ENCODE measurements at places on chromosomes 2 and 18.

GRCh38 chr2:219461047-219461514, 26.4 kb downstream of the SPEG start:
- no peak for DNase-seq

- DNase-seq: no peak
Observed at GRCh38 chr18:42107287-42107686, 152.3 kb downstream of the PIK3C3 start.

DNA sequence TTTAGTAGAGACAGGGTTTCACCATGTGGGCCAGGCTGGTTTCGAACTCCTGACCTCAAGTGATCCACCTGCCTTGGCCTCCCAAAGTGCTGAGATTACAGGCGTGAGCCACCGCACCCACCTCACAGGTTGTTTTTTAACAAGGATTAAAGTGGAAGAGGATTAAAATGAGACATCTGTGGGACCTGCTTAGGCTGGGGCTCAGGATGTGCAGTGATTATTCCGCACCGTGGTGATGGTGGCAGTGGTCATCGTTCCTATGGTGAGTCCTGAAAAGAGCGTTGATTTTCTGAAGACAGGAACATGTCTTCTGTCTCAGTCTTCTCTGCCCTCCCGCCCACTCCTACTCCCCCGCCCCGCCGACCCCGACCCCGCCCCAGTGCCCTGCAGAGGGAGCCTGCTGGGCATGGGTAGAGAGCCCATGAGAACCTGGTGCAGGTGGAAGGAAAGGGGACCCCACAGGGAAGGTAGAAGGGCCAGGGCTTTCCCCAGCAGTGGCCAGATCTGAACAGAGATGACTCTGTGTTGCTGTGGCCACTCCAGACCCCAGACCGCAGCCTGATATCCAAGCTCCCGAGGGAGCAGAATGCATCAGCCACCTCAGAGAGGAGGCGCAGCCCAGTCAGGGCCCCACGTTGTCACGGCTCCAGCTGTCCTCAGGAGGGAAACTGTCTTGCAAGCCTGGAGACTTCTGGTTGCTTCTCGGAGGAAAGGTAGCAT, 34.5 kb upstream of the FOSL2 start:
- no peak for DNase-seq

DNA sequence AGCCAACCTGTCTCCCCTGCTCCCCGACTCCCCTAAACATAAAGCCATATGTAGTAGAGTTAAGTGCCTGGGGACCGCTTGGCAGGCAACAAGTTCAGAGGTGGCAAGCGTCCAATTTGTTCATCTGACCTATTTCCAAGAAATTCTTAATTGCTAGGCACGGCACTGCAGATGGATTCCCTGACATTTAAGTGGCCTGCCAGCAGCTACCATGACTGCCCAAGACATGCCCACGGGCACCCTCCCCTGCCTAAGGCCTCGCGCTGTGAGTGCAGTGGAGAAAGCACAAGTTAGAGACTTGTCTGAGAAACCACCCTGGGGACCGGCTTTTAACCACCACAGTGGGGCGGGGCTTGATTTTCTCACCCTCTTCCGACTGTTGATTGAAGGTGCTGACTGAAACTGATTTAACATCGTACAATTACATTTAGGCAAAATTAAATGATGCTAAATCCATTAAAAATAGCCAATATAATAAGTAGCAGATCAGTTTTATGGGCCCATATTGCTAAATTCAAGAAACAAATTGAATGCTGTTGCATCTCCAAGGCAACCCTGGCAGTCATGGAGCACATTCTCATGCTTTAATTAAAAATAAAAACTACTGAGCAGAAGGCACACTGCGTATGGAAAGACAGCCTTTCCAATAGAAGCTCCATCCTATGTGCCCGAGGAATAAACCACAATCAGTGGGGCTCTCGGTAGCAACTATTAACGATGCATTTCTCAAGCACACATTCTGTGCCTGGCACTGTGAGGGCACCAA, 163.6 kb upstream of the ACAA2 start:
- DNase-seq: no peak

- no peak for DNase-seq
Observed at GRCh38 chr2:67565761-67566160, 168.6 kb downstream of the ETAA1 start.

DNA sequence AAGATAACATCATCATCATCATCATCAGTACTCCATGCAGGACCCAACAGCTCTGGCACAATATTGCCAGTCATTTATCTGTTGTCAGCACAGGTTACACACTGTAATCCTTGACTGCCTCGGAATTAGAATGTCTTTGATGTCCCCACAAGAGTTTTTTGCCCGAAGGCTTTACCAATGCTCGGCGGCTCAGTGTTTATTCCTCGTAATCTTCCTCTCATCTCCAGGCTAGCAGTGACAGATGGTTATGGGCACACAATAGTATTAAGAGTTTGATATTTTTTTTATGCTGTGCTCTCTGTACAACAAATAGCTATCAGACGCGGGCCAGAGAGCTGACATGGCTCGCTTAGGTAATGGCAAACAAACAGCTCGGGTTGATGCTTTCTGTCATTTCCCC, 515.2 kb downstream of the ZEB2 start:
- DNase-seq: no peak

DNA sequence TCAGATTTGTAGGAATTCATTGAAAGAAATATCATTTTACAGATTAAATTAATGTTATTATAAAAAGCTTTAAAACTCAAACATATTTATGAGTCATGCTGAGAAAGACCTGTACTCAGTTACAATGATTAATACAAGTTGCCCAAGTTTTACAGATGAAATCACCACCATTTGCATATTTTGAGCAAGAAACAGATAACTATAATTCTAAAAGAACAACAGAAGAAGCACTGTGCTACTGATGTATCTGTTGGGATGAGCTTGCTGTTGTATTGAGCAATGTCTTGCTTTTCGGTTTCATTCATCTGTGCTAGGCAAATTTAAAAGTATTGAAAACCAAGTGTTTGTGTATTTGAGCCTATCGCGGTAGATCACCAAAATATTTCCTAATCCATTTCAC, 1589.1 kb upstream of the ZEB2 start:
- DNase-seq: no peak

- no peak for DNase-seq
Observed at GRCh38 chr2:66428986-66429612, 5.8 kb upstream of the MEIS1 start.

DNA sequence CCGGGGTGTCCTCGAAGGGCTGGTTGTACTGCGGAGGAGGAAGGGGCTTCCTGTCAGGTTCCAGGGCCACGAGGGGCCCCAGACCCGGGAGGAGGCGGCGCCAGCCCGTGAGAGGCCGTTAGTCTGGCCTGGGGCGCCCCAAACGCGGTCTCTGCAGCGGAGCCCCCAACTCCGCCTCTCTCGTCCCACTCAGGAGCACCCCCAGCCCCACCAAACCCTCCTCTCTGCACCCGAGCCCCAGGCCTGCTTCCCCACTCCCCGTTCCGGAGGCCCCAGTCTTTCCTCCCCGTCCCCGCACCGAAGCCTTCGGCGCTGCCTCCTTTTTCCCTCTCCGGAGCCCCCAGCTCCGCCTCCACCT, 473 bp downstream of the HJURP start:
- no peak for DNase-seq

GRCh38 chr2:23647563-23647962, 262.6 kb downstream of the KLHL29 start:
- DNase-seq: no peak

DNA sequence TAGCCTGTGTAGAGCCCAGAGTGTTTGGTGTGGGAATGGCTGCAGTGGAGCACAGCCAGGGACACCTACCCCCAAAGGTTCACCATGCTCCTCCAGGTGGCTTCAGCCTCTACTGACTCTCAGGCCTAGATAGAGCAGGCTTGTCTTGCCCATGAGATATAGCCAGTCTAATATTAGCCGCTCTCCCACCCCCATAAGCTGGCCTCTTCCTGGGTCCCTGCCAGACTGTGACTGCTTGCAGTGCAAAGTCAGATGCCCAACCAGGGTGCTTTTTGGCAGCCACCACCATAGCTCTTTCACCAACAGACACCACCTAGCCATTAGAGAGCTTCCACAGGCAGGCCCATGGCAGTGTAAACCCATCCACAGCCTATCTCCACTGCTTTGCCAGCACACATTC, 405.3 kb downstream of the MBD2 start:
- DNase-seq: no peak

DNA sequence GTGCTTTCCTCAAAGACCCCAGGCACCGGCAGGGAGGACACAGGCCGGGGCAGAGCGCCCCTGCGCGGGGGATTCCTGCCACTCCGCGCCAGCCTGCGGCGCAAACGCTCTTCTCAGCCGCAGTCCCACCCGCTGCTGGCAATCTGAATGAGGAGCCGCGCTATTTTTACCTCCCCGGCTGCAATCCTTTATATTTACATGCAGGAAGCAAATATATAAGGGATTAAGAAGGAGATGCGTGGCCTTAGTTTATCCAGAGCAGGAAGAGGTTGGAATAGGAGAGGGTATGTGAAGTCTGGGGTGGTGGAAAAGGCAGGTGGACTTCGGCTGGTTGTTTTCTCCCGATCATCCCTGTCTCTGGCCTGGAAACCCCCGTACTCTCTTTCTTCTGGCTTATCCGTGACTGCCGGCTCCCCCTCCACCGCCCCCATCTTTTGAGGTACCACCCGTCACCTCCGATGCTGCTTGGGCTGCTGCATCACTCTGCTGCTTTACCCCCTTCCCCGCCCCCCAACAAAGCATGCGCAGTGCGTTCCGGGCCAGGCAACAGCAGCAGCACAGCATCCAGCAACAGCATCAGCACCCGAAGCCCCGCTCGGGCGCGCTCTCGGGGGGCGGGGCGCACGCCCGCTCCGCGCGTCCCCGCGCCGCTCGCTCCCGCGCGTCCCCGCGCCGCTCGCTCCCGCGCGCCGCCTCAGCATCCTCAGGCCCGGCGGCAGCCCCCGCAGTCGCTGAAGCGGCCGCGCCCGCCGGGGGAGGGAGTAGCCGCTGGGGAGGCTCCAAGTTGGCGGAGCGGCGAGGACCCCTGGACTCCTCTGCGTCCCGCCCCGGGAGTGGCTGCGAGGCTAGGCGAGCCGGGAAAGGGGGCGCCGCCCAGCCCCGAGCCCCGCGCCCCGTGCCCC, at the start of gene ADAM23:
Gene ADAM23 (plus strand): TSS at position 700 of the 902 bp plus-strand sequence. CDS start 335 bp downstream, outside the sequence.
- peak; percentile 6 for DNase-seq

DNA sequence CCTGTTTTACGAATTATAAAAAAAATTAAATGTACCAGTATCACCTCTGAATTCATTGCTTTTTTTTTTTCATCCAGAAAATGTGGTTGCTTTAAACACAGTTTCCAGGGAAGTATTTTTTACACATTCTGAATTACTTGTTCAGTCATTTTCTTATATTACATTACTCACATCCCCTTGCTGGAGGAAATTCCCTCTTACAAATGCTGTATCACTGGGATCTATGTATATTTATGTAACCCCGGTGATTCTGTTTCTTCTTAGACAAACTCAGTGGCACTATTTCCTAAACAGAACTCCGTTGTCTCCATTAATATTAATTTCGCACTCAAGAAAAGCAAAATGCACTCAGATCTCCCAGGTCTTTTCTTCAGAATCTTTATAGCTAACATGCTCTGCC, 1078.5 kb upstream of the ZEB2 start:
- no peak for DNase-seq

DNA sequence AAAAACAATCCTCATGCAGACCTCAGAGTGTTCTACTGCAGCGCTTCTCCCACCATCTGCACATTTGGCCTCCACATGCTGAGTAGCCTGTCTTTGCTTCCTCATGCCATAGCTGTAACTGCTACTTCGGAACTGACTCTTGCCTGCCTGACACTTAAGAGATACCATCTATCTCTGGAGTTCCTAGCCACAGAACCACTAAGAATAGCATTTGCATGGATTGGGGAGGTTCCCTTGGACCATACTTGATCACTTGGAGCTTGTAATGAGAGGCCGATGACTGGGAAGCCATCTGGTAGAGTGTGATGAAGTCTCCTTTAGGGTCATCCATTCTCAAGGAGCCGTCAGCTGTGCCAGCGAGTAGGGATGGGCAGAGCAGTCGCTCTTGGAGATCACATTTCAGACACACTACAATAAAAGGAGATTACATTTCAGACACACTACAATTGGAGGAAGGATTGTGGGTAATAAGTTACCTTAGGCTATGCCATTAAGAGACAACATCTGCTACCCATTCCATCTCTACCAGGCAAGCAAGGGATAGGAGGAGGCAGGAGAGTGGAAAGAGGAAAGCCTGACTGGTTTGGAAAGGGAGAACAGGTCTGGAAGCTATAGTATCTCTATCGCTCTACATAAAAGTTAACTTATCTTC, 21.8 kb downstream of the DOK1 start:
- DNase-seq: no peak

DNA sequence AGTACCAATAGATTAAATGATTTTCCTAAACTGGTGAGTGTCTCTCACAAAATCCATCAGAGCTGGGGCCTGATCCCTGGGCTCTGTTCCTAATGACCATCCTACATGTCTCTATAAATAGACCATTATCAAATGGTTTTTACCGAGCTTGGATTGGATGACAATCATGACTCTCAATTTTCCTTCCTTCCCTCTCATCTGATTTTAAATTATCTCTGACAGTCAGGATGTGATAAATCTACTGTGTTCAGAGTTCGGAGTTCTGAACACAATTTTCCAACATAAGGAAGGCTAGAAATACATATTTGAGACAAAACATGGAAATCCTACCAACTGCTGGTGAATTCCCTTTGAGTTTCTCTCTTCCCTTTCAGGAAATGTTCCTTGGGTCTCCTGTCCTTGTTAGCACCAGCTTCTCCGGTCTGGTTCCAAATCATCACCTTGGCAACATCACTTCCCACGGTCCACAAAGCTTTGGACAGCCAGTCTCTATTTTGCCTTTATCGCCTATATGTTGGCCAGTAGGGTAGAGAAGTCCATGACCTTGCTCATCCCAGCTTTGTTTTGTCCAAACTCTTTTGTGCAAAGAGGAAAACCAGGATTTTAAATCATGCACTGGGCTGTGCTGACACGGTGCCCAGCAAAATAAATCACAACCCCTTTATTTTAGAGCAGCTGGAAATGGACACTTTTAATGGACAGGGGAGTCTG, 139.6 kb upstream of the ITGA6 start:
- DNase-seq: no peak

GRCh38 chr2:182541268-182541667, 114.4 kb upstream of the PDE1A start:
- DNase-seq: no peak

- DNase-seq: peak; percentile 14
Observed at GRCh38 chr2:37244017-37244416, 12.6 kb downstream of the NDUFAF7 start.

DNA sequence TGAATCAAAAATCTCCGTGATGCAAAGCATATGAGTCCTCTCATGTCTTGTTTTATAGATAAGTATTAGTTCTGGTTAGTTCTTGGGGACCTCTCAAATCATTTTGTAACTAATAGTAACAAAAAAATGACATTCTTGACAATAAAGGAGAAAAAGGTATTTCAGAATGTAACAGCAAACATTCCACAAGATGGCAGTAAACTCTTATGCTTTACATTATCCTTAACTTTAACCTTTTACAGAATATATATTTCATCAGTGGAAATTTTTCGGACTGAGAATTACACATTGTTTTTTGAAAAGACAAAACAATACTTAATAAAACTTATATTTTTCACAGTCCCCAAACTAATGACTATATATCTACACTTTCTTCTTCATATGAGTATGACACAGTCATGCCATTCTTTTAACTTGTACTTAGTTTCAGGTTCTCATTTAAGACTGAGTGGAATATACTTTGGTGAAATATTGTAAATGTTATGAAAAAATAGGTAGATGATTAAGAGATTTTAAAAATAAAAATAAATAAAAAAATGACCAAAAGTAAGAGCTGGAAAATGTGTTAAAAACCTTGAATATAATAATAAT, 142.9 kb upstream of the NXPH2 start:
- DNase-seq: no peak

Measured in activated CD4-positive, alpha-beta T cell treated with anti-CD3 and anti-CD28 coated beads, Interleukin-2, amount 50 U/mL, for 24 hours (primary cell).